ENCODE measurements at places on chromosomes 13 and 19.

DNA sequence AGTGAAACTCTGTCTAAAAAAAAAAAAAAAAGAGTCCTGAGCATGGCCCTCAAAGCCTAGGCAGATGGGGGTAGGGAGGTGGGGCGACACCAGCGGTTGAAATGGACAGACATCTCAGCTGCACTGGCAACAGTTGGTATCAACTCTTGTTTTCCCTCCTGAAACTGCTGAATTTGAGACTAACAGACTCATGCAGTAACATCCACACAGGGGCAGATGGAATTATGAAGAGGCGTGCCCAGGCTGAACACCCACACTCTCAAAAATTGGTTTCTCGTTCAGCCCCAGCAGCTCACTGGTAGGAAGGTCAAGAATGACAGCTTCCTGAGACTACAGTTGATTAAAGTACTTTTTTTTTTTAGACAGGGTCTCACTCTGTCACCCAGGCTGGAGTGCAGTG lies 24.1 kb downstream of the PBX4 start:
- DNase-seq = no peak

- DNase-seq = no peak
These were observed 161.9 kb downstream of the B3GLCT start for GRCh38 chr13:31361673-31362072.

DNA sequence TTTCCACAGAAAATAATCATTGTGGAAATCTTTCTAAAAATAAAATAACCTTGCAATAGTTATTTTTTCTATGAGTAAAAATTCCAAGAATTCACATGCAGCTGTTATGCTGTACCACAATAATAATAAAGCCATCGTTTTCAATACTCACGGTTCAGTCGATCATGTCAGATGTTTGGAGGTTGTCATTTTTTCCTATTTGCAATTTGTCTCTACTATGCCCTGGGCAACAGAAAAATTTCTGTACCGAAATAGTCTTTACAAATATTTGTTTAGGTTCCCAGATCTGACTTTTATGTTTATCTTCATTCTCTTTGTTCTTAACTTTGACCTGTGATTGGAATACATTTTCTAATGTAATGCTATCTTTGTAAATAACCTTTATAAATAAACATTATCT lies 79.7 kb downstream of the ESD start:
- no peak for DNase-seq

DNA sequence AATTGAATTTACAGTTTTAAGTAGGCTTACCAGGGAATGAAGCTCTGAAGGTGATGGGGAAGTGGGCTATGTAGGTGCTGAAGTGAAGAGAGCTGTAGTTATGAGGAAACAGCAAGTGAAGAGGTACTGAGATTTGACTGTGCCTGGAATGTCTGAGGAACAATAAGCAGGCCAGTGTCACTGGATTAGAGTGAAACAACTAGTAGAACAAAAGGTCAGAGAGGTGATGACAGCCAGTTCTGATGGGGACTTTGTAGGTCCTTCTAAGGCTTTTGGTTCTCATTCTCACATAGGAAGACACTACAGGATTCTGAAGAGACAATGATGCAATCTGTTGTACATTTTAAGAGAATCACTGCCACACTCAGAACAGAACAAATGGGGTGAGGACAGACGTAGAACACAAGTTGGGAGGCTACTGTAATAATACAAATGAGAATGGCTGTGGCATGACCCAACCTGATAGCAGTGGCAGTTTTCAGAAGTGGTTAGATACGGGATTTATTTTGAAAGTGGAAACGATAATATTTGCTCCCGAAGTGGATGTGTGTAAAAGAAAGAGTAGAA lies 130.8 kb downstream of the MYCBP2 start:
- DNase-seq = no peak

GRCh38 chr13:79775830-79776229 lies 294.9 kb downstream of the NDFIP2 start:
- no peak for DNase-seq
